Stimulated activated CD4-positive, alpha-beta T cell treated with anti-CD3 and anti-CD28 coated beads, Interleukin-4, amount 100 ng/mL, for 48 hours (primary cell): ENCODE measurements at places on chromosomes 3 and 15.
A peak's percentile ranks its signal among the peaks of the same experiment; 100 is the strongest.

DNA sequence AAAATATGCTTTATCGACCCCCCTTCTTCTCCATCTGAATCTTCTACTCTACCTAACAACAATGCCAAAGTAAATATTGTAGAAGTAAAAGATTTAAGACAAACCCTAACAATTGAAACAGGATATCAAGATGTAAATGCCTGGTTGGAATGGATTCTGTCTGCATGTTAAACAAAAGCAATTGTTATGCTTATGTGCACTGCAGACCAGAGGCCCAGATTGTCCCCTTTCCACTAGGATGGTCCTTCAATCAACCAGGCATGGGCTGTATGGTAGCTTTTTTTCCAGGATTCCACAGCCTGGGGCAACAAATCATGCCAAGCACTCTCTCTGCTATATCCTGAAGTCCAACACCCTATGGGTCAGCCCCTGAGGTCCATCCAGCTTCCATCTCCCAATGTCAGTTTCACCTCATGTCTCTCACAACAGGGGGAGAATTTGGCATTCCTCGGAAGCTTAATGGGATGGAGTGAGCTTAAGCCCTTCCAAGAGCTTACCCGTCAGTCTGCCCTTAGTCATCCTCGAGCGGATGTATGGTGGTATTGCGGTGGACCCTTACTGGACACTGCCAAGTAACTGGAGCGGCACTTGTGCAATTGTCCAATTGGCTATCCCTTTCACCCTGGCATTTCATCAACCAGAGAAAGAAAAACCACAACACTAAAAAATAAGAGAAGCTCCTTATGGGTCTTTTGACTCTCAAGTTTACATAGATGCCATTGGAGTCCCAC, 36.2 kb downstream of the ZNF589 start:
- DNase-seq = no peak

GRCh38 chr15:74641151-74641550, 25.5 kb downstream of the CLK3 start:
- DNase-seq = no peak

DNA sequence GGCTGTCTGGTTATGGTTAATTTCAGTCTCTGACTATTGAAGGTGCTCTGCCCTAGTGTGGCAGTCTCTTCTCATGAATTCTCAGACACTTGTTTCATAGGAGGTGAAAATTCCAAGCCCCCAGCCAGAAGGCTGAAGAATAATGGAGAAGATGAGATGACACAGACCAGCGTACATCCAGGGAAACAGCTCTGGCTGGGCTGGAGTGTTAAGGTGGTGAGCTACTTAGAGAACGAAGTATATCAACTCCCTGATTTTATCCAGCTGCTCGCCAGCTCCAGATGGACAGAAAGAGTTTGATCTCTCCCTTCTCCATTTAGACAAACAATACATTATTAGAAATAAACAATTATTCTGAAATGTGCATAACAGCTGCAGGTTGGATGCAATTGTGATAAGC, 494.5 kb upstream of the RGMA start:
- no peak for DNase-seq

DNA sequence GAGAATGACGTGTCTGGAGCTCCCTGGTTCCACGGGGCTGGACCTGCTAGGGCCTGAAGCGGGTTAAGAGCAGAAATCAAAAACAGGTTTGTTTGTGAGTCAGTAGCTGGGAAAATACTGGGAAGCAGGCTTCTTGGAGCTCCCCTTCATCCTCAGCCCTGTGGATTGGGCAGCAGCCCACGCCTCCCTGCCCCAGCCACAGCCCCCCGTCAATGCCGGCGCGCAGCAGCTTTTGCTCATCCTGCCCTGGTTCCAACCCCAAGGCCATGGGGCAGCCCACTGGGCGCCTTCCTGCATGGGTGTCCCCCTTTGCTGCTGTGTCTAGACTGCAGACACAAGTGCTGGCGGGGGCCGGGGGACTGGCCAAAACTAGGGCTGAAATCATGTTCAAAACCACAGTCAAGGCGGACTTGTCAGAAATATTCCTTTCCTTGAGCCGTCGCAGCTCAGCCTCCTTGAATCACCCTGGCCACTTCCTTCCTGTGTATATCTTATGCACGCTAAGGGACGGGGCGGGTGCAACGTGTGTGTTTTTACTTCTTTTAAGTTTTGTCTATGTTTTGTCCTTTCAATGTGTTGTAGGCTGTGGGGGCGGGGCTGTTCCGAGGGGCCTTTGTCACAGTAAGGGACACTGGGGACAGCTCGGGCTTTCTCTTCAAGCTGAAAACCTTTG, 108.1 kb downstream of the KLF13 start:
- DNase-seq = peak; percentile 81

- no peak for DNase-seq
Observed at GRCh38 chr3:45119824-45120358, 26.3 kb downstream of the CDCP1 start.

- DNase-seq = no peak
Observed at GRCh38 chr3:39505866-39506742, 38.6 kb downstream of the MOBP start.

DNA sequence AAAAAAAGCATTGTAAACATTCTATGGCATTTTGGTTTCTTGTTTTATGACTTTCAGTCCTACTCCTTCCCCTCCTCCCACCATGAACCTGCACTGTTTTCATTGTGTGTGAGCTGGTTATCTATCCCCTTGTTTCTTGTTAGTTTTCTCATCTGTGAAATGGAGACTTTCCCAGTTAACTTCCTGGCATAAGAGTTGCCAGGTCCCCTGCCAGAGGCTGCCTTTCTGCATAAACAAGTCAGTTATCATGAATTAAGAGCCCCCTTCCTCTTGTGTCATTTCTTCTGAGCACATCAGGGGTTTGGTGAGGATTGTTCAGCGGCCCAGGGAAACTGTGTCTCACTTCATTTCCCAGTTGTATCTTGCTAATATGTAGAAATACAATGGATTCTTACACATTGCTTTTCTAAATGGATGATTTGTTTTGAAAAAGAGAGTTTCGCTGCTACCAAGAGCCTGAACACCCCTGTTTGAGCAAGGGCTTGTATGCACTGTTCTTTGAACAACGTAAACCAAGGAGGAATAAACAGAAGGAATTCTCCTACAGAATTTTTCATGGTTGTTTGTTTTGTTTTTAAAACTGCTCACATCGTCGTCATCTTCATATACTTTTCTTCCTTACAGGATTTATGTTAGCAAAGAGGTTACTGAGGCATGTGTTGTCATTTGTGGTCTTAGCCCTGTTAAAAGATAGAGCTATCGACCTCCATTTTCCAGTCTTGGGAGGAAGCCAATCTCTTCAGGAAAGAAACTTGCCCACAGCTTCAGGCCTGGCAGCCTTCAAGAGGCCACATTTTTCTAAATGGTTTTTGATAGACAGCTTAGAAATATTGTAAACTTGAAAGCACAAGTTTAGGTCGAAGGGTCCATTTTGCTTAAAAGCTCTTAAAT, 144.6 kb upstream of the IL12A start:
- DNase-seq = no peak

GRCh38 chr3:46713050-46713897, 4.4 kb downstream of the PRSS50 start:
- DNase-seq = no peak

GRCh38 chr15:77543159-77543882, 89.4 kb downstream of the LINGO1 start:
- peak; percentile 65 for DNase-seq

DNA sequence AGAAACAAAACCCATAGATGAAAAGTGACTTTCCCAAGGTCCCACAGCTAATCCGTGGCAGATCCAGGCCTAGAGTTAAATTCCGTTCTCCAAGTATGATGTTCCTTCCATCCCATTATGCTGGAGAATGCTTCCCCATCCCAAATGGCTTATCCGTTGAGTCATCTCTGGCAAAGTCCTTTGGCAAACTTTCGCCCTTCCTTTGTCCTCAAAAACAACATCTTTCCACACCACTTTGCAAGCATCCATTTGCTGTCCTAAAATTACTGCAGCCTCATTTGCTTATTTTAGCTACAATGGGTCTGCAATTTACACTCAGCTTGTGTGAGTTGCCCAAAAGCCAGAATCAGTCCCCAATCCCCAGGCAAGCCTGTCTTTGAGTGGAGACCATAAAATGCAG, 304.0 kb upstream of the TLE3 start:
- DNase-seq = no peak

GRCh38 chr3:16632395-16632794, 27.2 kb upstream of the DAZL start:
- no peak for DNase-seq

GRCh38 chr3:117630885-117631284, 921.3 kb downstream of the TUSC7 start:
- DNase-seq = no peak

DNA sequence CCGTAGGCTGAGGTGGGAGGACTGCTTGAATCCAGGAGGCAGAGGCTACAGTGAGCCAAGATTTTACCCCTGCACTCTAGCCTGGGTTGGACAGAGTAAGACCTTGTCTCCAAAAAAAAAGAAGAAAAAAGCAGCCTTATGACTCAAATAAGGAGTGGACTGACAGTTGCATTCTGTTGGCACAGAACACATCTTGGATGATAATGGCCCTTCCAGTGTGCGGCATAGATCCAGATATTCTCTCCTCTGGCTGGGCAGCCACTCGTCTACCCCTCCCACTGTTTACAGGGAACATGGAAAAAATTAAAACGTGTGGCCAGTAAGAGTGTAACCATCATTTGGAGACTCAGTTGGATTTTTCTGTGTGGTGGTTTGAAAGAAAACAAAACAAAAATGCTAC, 118.6 kb upstream of the RNF7 start:
- DNase-seq = no peak

GRCh38 chr15:41575282-41575681, 16.3 kb downstream of the TYRO3 start:
- no peak for DNase-seq

DNA sequence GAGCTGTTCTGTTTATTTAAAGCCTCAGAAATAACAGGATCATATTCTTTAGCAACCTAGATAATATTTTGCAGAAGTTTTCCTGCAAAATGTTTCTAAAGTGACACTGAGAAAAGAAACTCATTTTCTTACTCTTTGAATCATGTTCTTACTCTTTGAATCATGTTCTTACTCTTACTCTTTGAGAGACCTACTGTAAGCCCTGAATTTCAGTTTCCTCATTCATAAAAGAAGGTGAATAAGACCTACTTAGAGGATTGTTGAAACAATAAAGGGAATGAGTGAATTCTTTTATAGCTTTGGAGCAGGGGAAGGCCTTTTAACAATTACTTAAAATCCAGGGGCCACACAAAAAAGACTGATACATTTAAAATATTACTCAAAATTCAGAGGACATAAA, 221.7 kb upstream of the CMC1 start:
- DNase-seq = no peak

- no peak for DNase-seq
Observed at GRCh38 chr3:54131890-54132289, 9.5 kb downstream of the CACNA2D3 start.

DNA sequence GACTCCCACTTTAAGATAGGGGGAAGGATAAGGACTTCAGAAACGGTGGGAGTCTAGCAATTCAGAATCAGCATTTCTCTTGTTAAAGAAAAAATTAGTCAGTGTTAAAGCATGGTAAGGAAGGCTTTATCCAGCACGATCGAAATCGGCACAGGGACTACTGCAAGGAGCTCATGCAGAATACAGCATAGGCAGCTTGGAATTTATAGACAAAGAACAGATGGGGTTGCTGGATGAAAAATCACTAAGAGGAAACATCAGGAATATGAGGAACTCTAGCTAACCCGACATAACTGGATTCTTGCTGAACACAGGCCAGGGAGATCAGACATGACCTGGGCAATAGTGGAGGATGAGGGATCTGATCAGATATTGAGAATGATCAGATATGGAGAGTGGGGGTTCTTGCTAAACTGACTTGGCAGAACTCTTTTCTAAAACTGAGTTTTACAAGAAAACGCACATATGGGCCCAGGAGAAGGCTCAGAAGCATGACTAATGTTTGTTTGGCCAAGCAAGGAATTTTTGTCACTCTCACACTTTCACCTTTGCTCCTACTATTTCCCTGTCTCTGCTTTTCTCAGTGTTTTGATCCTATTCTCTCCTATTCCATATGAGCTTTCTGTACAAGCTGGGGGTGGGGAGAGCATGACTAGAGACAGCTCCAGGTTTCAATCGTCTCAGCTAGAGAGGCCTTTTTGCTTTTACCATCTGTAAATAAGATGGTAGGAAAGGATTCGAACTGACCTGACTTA, 3.9 kb upstream of the PLCH1 start:
- DNase-seq = no peak

DNA sequence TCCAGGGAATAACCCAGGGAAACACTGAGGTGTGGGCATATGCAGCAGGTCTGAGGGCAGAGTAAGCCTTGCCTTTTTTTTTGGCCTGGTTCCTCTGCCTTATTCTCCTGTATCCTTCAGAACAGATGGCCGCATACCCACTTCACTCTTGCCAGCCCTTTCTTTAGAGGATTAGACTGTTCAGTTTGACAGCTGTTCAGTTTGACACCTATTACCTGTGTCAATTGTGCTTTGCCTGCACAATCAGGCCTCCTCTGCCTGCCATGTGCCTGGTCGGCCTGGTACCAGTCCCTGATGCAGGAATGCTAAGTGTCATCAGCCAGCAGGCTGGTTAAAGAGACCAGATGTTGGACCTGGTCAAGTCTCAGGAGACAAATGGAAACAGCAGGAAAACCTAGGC, 22.3 kb downstream of the TM6SF1 start:
- no peak for DNase-seq

GRCh38 chr3:134608023-134608770, 42.6 kb downstream of the KY start:
- DNase-seq = no peak

DNA sequence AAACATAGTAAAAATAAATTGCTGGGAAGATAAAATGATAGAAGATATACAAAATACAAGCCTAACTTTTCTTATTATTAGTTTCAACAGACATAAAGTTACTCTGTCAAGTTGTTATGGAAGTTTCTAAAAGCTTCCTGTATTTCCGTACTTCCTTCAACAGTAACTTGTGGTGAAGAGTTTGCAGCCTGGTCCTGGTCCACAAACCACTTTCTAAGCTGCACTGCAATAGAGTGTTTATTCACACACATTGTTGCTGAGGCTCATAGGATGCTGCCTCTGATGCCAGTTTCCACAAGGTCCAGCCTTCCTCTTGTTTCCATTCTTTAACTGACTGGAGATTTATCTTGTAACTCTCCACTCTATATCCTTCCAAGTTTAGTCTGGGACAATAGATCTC, 39.4 kb upstream of the KY start:
- no peak for DNase-seq

DNA sequence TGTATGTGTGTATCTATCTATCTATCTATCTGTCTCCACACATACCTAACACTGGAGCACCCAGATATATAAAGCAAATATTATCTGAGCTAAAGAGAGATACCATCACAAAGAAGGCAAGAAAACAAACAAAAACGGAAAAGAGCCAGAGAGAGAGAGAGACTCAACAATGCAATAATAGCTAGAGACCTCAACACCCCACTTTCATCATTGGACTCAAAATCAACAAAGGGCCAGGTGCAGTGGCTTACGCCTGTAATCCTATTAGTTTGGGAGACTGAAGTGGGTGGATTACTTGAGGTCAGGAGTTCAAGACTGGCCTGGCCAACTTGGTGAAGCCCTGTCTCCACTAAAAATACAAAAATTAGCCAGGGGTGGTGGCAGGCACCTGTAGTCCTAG, 23.4 kb downstream of the NCBP2 start:
- DNase-seq = no peak
